ENCODE measurements at places on chromosomes 7 and 10.

- no peak for DNase-seq
These were observed 64.4 kb downstream of the RAB18 start for GRCh38 chr10:27568196-27569175.

GRCh38 chr7:29035044-29035740 lies 77.1 kb upstream of the TRIL start:
- DNase-seq: peak; percentile 80

GRCh38 chr10:7210516-7210915 lies 200.3 kb downstream of the SFMBT2 start:
- DNase-seq: no peak

- no peak for DNase-seq
These were observed 3.9 kb downstream of the TECTB start for GRCh38 chr10:112286837-112287818.

- DNase-seq: no peak
These were observed 57.8 kb downstream of the PALD1 start for GRCh38 chr10:70536196-70536861.

DNA sequence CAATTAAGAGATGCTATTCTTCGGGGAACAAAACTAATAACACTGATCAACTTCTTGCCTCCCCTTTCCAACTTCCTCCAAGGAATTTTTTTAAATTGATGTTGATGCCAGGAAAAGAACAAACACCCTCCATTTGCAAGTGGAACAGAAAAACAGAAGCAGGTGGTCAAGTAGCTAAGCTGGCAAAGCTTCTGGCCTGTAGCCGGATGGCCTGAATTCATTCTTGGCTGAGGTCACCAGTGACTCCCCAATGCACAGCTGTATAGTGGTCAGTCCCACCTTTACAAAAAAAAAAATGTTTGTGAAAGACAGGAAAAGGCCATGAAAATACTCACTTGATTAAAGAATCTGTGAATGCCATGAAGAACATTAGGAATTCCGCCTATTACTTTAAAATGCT lies 39.1 kb downstream of the DOCK4 start:
- no peak for DNase-seq

- DNase-seq: no peak
These were observed 60.6 kb upstream of the PAX2 start for GRCh38 chr10:100684688-100685235.

GRCh38 chr7:67608806-67609205 lies 612.2 kb downstream of the TYW1 start:
- no peak for DNase-seq

GRCh38 chr7:31407178-31407676 lies 66.7 kb upstream of the NEUROD6 start:
- no peak for DNase-seq

DNA sequence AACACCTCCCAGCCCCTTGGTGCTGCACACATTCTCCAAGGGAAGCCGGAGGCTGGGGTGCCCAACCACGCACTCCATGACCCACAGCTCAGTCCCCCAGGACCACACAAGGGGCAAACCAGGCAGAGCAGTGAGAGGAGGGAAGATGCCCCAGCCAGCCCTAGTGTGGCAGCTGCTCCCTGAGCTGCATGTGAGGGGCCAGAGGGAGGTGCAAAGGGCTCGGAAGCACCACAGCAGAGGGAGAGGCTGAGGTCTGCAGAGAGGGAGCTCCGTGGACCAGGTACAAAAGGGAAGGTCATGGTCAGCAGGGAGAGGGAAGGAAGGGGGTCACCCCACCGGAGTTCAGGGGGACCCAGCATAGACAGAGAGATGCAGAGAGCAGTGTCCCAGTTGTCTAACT lies 1.5 kb upstream of the CALML5 start:
- DNase-seq: no peak

DNA sequence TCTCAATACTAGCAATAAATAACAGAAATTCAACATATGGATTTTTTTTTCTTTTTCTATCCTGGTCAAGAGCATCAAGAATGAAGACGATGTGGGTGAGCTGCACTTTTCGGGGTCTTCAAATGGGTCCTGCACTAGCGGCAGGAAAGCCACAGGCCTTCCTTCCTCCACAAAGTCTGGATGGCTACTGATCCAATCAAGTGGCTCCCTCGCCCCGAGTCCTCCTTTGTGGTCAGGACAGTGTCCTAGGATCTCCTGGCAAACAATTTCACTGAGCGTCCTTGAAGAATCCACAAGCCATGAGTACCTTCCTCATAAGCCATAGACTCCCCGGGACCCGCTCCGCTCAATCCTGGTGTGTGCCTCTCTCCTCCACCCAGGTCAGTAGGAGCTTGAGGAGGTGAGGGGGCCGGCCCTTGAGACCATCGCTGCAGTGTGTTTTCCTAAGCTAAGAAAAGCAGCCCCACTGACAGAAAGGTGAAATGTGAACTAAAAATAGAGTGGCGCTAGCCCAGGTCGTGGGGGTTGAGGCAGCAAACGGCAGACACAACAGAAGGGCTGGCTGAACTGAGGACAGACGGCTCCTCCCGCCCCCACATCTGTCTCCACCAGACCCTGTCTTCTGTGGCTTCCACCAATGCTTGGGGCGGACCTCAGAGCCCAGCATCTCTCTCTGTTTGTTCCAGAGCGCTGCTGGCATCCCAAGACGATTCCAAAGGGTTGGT lies 202.3 kb downstream of the HERPUD2 start:
- no peak for DNase-seq

DNA sequence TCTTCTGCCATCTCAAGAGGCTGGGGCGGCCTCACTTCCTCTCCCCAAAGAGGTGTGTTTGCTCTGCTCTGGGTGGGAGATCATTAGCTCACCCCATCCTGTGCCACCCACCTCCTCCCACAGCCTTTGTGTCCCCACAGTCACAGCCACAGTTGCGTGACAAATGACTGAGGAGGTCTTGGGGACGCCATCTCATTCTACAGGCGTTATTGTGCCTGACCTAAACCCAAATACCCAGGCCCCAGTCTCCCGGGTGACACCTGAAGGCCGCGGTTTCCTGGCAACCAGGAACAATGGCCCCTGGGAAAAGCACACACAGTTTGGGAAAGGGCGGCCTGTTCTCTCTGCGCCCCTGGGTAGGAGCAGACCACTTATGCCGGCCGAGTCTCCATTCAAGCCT lies 51.6 kb downstream of the SLIT1 start:
- DNase-seq: no peak

DNA sequence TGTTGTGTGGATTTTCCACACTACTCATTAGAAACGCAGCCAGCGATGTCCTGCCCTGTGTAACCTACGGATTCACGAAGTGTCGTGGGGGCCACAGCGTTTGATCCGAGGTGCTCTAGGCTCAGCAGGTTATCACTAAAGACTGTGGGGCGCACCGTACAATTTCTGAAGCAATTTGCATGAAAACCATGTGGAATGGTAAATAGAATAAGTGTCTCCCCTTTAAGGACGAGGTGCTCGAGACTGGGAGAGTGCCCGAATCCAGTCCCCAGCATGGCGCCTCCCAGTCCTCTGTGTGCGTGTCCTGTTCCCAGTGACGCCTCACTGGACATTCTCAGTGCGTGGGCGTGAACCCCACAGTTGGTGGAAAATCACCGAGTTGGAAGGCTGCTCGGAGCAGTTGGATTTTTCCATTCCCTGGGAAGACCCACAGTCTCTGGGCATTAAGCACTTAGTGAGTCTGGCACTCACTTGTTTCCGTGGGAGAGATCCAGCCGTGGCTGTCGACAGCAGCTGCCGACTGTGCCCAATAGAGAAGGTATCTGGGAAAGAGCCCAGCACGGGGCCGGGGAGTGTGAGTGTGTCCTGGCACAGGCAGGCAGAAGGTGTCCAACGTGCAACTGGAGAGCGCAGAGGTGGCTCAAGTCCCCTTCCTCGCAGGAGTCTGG lies 37.0 kb downstream of the PFKP start:
- DNase-seq: no peak

DNA sequence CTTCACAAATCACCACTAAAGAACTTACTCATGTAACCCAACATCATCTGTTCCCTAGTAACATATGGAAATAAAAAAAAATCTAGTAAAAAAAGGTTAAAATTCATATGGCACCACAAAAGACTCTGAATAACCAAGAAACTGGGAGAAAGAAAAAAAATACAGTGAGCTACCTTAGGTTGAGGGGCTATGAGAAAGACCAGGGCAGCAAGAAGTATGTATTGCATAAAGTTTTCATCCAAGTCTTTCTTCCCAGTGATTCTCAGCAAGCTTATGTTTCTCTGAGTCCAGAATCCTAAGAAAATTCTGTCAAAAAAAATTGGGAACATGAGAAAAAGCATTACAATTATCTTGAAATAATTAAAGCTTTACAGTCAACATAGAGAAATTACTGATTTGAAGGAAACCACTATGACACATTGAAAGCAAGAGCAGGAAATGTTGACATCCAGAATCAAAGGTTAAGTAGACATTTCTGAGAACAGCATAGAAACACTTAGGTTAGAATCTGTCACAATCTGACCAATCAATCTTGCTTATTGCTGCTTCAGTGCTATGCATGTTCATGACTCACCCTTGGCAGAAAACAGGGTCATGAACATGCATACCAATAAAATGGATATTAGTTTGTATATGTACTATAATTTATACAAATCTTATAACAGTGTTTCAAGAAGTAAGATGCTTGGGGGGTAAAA lies 494.0 kb upstream of the POT1 start:
- no peak for DNase-seq

DNA sequence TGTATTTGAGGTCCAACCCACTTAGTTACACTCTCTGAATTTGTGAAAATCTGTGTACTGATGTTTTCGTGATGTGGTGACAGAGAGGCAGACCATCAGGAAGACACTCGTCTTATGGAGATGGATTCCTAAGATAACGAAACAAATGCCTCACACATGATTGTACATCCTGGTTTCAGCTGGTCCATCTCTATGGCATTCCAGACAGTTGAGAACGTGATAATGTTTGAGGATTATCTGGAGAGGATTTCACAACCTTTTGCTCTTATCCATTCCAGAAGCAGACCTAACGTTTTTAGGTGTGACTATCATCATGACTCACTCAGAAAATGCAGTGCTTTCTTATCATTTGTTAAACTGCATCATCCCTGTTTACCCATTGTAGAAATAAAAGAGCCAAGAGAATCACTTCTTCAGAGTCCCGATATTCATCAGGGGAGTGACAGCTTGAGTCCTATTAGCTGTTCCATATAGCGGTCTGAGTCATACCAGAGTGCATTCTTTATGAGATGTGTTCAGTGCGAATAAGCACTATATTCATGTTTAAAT lies 74.5 kb downstream of the BMPER start:
- no peak for DNase-seq

DNA sequence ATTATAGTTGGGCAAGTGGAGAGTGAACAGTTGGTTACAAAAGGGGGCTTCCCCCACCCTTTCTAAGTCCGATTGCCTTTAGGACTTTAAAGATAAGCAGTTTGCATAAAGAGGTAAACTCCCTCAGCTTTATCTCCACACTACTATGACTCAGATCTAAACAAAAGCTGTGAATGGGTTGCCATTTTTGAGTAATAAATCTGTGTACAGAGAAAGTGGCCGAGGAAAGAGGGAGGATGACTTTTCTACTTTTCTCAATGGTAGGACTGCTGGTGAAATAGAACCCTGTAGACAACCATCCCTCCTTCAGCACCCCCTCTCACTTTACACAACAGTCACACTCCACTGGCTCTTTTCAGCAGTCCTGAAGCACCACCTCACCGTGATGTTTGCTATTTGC lies 71.2 kb downstream of the DNMBP start:
- no peak for DNase-seq
